Right atrium auricular region (tissue), 2 donors: ENCODE measurements at places on chromosomes 5 and 9.

- no peak for DNase-seq
Measured at GRCh38 chr9:27784847-27785713, 211.8 kb upstream of the C9orf72 start.

DNA sequence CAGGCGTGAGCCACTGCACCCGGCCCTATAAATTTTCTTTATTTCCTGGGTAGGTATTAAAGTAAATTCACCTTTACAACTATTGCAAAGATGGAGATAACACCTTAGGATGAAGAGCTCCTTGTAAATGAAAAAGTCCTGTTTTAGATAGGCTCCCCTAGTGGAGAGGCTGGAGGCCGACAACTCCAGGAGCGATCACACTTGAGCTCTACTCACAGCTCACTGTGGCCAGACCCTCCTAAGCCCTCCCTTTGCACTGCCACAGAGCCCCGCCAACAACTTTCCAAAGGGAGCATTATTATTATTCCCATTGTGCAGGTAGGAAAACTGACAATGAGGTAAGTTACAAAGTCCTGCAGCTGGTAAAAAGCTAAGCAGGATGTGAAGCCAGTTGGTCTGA is 139.1 kb upstream of the ERCC6L2 start:
- DNase-seq = no peak

- DNase-seq = peak; percentile 71
Measured at GRCh38 chr5:127870914-127871313, 167.7 kb downstream of the CCDC192 start.

GRCh38 chr5:69364414-69364813 is 4.9 kb downstream of the AK6 start:
- no peak for DNase-seq

- no peak for DNase-seq
Measured at GRCh38 chr9:126763130-126763764, 41.6 kb upstream of the ZBTB43 start.

- no peak for DNase-seq
Measured at GRCh38 chr5:130692770-130693169, 472.3 kb downstream of the HINT1 start.

GRCh38 chr5:10478436-10478835 is 36.8 kb downstream of the ROPN1L start:
- no peak for DNase-seq

- no peak for DNase-seq
Measured at GRCh38 chr5:149872351-149873040, 72.1 kb downstream of the PDE6A start.

DNA sequence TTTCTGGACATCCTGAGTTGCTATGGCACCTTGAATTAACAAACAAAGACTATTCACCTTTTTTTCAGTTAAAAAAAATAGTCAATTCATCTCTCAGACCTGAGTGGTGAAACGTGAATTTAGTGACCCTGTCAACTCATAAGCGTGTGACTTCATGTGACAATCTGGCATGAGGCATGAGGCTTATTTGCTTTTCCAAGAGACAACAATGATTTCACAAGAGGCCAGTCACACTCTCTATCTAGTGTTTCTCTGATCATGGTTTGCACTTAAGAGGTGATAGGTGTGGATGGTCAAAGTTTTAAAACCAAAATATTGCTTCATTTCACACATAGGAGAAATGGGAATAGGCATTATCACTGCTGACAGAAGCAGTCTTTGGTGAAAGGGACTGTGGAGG is 559.6 kb upstream of the ACO1 start:
- DNase-seq = no peak

GRCh38 chr5:167579693-167580055 is 711.8 kb upstream of the WWC1 start:
- no peak for DNase-seq

- no peak for DNase-seq
Measured at GRCh38 chr5:14864181-14864812, 7.3 kb downstream of the ANKH start.

GRCh38 chr9:23855873-23856604 is 30.0 kb upstream of the ELAVL2 start:
- no peak for DNase-seq

DNA sequence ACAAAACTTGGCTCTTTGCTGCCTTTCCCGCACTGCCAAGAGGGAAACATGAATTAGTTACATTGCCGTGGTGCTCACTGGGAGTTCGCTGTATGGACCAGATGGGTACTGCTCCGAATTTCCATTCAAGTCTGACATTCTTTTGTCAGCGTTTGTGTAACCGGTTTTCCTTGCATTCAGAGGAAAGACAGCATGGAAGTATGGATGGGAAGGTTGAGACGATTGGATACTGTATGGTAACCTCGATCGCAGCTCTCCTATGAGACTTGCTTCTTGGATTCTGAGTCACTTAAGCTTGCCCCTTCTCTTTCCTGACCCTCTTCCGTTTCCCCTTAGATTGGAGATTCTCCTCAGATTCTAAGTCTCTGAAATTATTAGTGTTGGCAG is 625 bp upstream of the UBLCP1 start:
- no peak for DNase-seq

- no peak for DNase-seq
Measured at GRCh38 chr5:53488195-53488722, 7.8 kb downstream of the FST start.

DNA sequence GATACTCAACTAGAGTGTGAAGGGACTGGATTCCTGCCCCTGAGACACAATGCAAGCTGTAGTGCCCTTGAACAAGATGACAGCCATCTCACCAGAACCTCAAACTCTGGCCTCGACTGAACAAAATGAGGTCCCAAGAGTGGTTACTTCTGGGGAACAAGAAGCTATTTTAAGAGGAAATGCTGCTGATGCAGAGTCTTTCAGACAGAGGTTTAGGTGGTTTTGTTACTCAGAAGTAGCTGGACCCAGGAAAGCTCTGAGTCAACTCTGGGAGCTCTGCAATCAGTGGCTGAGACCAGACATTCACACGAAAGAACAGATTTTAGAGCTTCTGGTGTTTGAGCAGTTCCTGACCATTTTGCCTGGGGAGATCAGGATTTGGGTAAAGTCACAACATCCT is 2.4 kb downstream of the ZNF483 start:
- no peak for DNase-seq

- DNase-seq = peak; percentile 28
Measured at GRCh38 chr5:176187276-176188062, 50.8 kb upstream of the SIMC1 start.

DNA sequence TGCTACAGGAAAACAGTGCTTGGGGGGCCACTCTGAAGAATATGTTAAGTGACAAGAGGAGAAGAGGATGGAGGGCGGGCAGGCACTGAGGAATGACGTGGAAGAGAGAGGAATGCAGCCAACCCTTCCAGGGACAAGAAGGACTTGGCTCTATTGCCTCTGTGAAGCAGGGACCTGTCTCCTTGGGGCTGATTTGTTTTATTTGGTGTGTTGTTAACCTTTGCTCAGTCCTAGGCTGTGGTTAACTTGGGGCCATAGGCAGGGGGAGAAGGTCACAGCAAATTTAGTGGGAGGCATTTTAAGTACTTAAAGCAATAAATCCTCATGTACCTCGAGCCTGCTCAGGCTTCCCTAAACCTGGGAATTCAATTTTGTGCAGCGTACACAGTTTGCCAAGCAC is 39.9 kb downstream of the KIF4B start:
- no peak for DNase-seq

- DNase-seq = no peak
Measured at GRCh38 chr9:114085387-114085789, 7.3 kb upstream of the AMBP start.

GRCh38 chr9:91162784-91163443 is 198.8 kb downstream of the AUH start:
- DNase-seq = peak; percentile 59
